Stimulated activated CD8-positive, alpha-beta memory T cell treated with anti-CD3 and anti-CD28 coated beads, Interleukin-7, amount 100 ng/mL, for 4 hours (primary cell): ENCODE measurements at places on chromosomes 4 and X.

GRCh38 chr4:154577324-154577723 is 13.2 kb downstream of the FGA start:
- DNase-seq: no peak

GRCh38 chr4:29046781-29047180 is 1673.4 kb upstream of the PCDH7 start:
- no peak for DNase-seq

- DNase-seq: no peak
These were observed 174.9 kb upstream of the FRG1 start for GRCh38 chr4:189765736-189766135.

DNA sequence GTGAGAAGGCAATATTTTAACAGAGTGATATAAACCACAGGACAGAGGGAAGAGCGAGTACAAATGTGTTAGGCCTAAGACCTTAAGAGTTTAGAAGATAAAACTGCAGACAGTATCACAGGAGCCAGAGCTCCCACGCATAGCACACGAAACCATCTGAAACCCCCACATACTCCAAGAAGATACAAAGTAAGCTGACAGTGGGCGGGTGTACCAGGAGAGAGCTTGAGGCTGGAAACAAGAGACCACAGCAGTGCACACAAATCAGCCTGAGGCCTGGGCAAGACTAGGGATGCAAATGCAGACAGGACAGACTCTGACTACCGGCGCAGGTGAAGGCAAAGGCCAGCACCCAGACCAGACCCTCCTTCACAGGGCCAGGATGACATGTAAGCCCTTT is 54.1 kb upstream of the ARHGAP24 start:
- DNase-seq: no peak

- DNase-seq: no peak
These were observed 173.3 kb upstream of the S100G start for GRCh38 chrX:16476692-16477091.

GRCh38 chr4:96504386-96504785 is 664.5 kb downstream of the PDHA2 start:
- DNase-seq: no peak
